ENCODE measurements at places on chromosomes 1 and 21. TPM values are rescaled to one million over a fixed set of nuclear protein-coding genes. Genes with fewer than 3 reads are reported as not detected.

- H3K27me3 ChIP-seq: no peaks in the 10 kb centered on the region
- DNase-seq: no peak
- no peaks in the 10 kb centered on the region for H3K36me3 ChIP-seq
- no peaks in the 10 kb centered on the region for H3K4me1 ChIP-seq
- H3K27ac ChIP-seq: no peak overlapping the region
These were observed 165.9 kb downstream of the ACTL8 start for GRCh38 chr1:17920881-17921640.

- H3K4me3 ChIP-seq: no peak overlapping the region
- no peaks in the 10 kb centered on the region for H3K36me3 ChIP-seq
- DNase-seq: no peak
- H3K4me1 ChIP-seq: no peaks in the 10 kb centered on the region
- H3K27me3 ChIP-seq: no peaks in the 10 kb centered on the region
These were observed 617.8 kb downstream of the LTN1 start for GRCh38 chr21:28374881-28375280.

GRCh38 chr1:93704052-93704451 lies 22.4 kb upstream of the BCAR3 start:
- H3K4me1 ChIP-seq: no peaks in the 10 kb centered on the region
- H3K4me3 ChIP-seq: no peak overlapping the region

GRCh38 chr1:160653620-160654016 lies 6.8 kb upstream of the SLAMF1 start:
- DNase-seq: no peak
- H3K27me3 ChIP-seq: no peaks in the 10 kb centered on the region
- H3K27ac ChIP-seq: no peak overlapping the region
- no peaks in the 10 kb centered on the region for H3K36me3 ChIP-seq
- no peaks in the 10 kb centered on the region for H3K4me1 ChIP-seq

DNA sequence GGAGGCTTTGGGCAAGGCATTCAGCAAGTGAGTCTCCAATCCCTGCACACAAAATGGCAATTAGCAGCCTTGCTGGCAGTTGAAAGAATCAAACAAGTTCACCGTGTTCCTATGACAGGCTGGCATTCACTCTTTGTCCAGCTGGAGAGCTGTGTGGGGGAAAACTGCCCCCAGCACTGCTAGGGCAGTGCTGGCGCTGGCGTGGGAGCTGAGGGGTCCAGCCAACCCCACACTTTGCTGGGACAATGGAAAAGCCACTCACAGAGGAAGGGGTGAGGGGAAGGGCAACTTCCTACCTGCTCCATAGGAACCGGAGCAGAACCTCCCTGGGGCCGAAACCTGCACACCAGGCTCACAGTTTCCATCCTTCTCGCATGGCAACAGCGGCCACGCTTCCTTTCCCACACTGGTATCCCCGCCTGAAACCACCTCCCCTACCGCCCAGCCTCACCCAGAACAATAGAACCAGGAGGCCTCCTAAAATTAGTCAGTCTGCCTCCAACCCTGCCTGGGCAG lies 26.7 kb upstream of the KCNN3 start:
- H3K36me3 ChIP-seq: no peaks in the 10 kb centered on the region
- no peaks in the 10 kb centered on the region for H3K27me3 ChIP-seq
- H3K4me1 ChIP-seq: no peaks in the 10 kb centered on the region
- H3K4me3 ChIP-seq: no peak overlapping the region

DNA sequence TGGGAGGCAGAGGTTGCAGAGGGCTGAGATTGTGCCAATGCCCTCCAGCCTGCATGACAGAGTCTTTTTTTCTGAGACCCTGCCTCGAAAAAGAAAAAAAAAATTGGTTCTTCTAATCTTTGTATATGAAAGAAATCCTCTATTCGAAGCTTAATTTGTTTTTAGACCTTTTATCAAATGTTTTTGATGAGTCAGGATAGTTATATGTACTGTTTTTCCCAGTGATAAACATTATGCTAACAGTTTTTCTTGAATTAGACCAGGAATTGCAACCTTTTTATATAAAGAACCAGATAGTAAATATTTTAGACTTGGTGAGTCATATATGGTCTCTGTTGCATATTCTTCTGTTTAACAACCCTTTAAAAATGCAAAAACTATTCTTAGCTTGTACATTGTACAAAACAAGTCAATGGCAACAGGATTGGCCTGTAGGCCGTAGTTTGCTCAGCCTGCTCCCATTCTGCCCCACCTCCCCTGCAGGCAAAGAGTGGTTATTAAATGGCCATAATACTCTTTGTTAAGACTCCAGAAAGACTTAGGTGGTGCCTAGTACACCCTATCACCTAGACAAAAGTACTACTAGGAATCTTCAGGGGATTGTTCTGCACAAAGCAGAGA lies 45.2 kb downstream of the LYST start:
- no peaks in the 10 kb centered on the region for H3K4me1 ChIP-seq
- H3K27me3 ChIP-seq: no peaks in the 10 kb centered on the region
- no peaks in the 10 kb centered on the region for H3K36me3 ChIP-seq

DNA sequence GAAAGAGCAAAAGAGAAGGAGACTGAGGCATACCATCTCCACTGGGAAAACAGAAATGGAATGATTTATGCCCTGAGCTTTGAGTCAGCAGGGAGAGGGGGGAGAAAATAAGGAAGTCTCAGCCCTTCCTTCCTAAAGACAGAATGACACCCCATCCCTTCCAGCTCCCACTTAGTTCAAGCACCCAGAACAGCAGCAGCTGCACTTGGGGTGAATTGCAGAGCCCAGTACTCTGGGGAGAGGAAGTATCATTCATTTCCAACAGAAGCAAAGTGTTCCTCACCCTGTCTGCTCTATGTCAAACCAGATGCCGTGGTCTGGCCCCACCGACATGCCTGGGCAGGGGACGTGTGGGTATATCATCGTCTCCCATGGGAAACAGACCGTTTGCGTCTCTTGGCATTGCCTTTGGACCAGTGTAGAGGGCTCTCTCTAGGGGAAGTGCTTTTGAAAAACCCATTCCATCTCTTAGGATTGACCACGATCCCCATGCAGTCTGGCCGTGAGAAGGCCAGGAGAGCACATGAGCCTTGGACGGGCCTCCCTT lies 1.1 kb upstream of the KCNJ15 start:
- DNase-seq: no peak
- no peaks in the 10 kb centered on the region for H3K27me3 ChIP-seq
- no peak overlapping the region for H3K27ac ChIP-seq
- H3K36me3 ChIP-seq: no peaks in the 10 kb centered on the region
- H3K4me3 ChIP-seq: no peak overlapping the region
- H3K4me1 ChIP-seq: peaks cover 4% of the 10 kb centered on the region

DNA sequence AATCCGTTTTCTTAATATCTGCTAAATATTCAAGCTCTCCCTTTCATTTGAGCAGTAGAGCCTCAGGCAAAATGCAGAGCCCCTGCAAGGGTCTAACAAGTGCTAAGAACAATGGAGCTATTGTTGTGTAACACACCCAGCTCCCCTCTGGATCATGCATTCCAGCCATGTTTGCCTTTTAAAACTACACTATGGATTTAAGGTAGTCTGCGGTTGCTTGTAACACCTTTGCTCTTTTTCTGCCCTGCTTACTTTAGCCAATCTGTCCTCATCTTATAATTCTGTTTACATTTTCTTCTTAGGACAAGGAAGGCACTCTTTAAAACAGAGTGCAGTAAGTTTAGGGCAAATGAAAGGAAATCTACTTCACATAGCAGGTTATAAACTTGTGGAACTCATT lies 60.0 kb upstream of the C1orf105 start:
- H3K27ac ChIP-seq: peak overlapping the region; percentile 92
- no peaks in the 10 kb centered on the region for H3K36me3 ChIP-seq
- H3K27me3 ChIP-seq: no peaks in the 10 kb centered on the region
- no peak overlapping the region for H3K4me3 ChIP-seq

SPRR5 gene
- not detected for total RNA-seq

GREM2 gene
- total RNA-seq: 3.6 TPM

- H3K4me3 ChIP-seq: no peak overlapping the region
- no peak for DNase-seq
- no peaks in the 10 kb centered on the region for H3K36me3 ChIP-seq
- no peak overlapping the region for H3K27ac ChIP-seq
These were observed 41.1 kb downstream of the KCNJ15 start for GRCh38 chr21:38297871-38298270.

GRCh38 chr1:244303610-244303969 lies 148.1 kb downstream of the ADSS2 start:
- no peaks in the 10 kb centered on the region for H3K36me3 ChIP-seq
- no peak overlapping the region for H3K4me3 ChIP-seq
- H3K4me1 ChIP-seq: no peaks in the 10 kb centered on the region
- DNase-seq: no peak
- no peak overlapping the region for H3K27ac ChIP-seq
- H3K27me3 ChIP-seq: no peaks in the 10 kb centered on the region

DNA sequence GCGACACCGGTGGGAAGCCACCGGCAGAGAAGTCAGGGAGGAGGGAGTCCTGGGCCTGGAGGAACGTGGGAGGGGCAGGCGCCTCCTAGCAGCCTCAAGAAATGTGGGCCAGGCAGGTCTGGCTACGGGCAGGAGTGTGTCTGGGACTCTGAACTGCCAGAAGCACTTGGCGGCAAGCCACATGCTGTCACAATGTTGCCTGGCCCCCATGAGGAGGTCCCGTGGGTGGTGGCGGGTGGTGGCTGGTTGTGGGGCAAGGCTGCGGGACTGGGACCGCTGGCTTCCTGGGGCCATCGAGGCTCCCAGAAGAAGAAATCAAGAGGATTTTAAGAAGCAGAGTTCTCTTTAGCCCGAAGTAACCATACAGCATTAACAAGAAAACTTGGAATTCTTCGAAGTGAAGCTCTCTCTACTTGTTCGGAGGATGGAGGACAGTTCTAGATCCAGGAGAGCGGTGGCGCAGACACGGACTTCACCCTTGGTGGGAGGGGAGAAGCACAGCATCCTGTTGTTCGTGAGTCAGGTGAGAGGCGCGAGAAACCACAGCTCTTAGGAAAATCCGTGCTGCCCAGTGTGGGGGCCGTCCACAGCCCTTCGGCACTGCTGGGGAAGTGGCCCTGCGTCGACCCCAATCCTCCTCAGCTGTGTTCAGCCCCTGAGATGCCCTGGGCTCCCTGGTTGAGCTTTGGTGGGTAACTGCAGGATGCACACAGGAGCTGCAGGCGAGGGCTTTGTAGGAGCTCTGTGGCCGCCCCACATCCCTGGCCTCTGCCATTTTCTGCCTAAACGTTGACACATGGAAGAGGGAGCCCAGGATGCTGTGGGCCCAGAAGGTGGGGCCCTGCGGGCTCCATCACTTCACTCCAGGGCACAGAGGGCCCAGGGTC lies 12.4 kb downstream of the SKI start:
- H3K4me3 ChIP-seq: no peak overlapping the region
- no peak overlapping the region for H3K27ac ChIP-seq
- H3K4me1 ChIP-seq: peaks cover 23% of the 10 kb centered on the region
- H3K36me3 ChIP-seq: no peaks in the 10 kb centered on the region
- H3K27me3 ChIP-seq: no peaks in the 10 kb centered on the region
- no peak for DNase-seq

NPPA gene
- total RNA-seq: 3.1 TPM

NHLH1 gene
- total RNA-seq: 0.12 TPM

SYTL1 gene
- total RNA-seq: 17.4 TPM

GRCh38 chr1:182237329-182237728 lies 154.3 kb downstream of the GLUL start:
- no peak overlapping the region for H3K4me3 ChIP-seq
- H3K4me1 ChIP-seq: no peaks in the 10 kb centered on the region
- no peak overlapping the region for H3K27ac ChIP-seq
- peak; percentile 47 for DNase-seq
- H3K27me3 ChIP-seq: no peaks in the 10 kb centered on the region

CLDN17 gene
- not detected for total RNA-seq

DEPDC1 gene
- total RNA-seq: 6.1 TPM

- H3K27ac ChIP-seq: no peak overlapping the region
- H3K27me3 ChIP-seq: no peaks in the 10 kb centered on the region
- no peaks in the 10 kb centered on the region for H3K36me3 ChIP-seq
These were observed 51.8 kb downstream of the EDN2 start for GRCh38 chr1:41432481-41433280.
